ENCODE measurements at places on chromosomes 12 and 14.

GRCh38 chr14:49865431-49865859 is 12.9 kb upstream of the NEMF start:
- no peaks in the 10 kb centered on the region for H3K27me3 ChIP-seq
- peaks cover 3% of the 10 kb centered on the region for H3K4me1 ChIP-seq
- no peaks in the 10 kb centered on the region for H3K36me3 ChIP-seq
- H3K4me3 ChIP-seq: no peak overlapping the region
- no peak overlapping the region for H3K27ac ChIP-seq

DNA sequence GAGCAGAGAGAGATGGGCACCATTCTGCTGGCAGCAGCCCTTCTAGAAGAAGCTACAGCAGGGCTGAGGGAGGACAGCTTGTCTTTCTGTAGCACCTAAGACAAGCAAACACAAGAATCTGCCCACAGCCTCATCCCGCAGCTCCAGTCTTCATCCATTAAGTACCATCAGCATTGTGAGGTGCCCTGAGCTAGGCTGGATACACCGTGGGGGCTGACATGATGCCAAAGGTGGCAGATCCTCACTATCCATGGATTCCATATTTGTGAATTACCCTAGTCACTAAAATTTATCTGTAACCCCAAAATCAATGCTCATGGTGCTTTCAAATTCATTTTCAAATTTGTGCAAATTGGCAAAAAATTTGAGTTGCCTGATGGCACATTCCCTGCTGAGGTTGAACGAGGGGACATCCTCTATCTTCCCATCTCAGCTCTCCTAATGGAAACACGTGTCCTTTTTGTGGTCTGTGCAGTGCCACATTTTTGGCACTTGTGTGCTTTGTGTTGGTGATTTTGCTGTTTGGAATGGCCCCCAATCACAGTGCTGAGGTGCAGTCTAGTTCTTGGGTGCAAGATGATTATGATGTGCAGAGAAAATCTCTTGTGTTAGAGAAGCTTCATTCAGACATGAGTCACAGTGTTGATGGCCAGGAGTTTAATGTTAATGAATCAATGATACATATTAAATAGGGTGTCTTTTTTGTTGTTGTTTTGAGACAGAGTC is 7.0 kb downstream of the PITPNM2 start:
- no peaks in the 10 kb centered on the region for H3K27me3 ChIP-seq
- H3K27ac ChIP-seq: no peak overlapping the region
- peaks cover 7% of the 10 kb centered on the region for H3K4me1 ChIP-seq
- no peak overlapping the region for H3K4me3 ChIP-seq

- no peak overlapping the region for H3K27ac ChIP-seq
- DNase-seq: peak; percentile 90
These were observed 730 bp downstream of the CLSTN3 start for GRCh38 chr12:7130701-7131501.

GRCh38 chr12:25730489-25731349 is 177.6 kb upstream of the LMNTD1 start:
- peak; percentile 83 for DNase-seq
- no peaks in the 10 kb centered on the region for H3K36me3 ChIP-seq
- peaks cover 2% of the 10 kb centered on the region for H3K4me1 ChIP-seq
- peak overlapping the region; percentile 39 for H3K27ac ChIP-seq

GRCh38 chr12:49233842-49234526 is 30.9 kb upstream of the TUBA1C start:
- peak; percentile 29 for DNase-seq
- no peaks in the 10 kb centered on the region for H3K36me3 ChIP-seq
- no peak overlapping the region for H3K27ac ChIP-seq
- H3K27me3 ChIP-seq: no peaks in the 10 kb centered on the region

GRCh38 chr12:51694146-51694545 is 103.1 kb downstream of the SCN8A start:
- no peaks in the 10 kb centered on the region for H3K27me3 ChIP-seq
- H3K4me1 ChIP-seq: no peaks in the 10 kb centered on the region
- no peak overlapping the region for H3K27ac ChIP-seq
- no peaks in the 10 kb centered on the region for H3K36me3 ChIP-seq

DNA sequence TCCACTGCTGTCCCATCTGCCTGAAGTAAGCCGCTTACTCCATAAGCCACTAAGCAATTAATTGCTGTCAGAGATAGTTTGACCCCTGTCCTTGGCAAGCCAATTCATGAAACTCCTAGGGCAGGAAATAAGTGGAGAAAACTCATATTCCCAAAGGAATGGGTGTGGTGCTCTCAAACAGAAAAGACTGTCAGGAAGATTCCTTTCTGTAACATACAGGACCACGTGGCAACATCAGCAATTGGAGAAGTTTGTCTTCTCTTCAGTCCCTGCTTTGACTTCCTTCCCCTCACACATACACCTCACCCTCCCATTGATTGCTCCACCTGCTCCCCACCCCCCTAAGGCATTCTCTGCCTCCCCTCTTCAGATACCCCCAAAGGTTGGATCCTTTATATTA is 36.2 kb upstream of the MDM1 start:
- H3K36me3 ChIP-seq: no peaks in the 10 kb centered on the region
- H3K4me3 ChIP-seq: no peak overlapping the region
- H3K4me1 ChIP-seq: peaks cover 6% of the 10 kb centered on the region
- no peak overlapping the region for H3K27ac ChIP-seq

- no peaks in the 10 kb centered on the region for H3K36me3 ChIP-seq
- no peak overlapping the region for H3K4me3 ChIP-seq
- H3K27ac ChIP-seq: no peak overlapping the region
- no peaks in the 10 kb centered on the region for H3K27me3 ChIP-seq
These were observed 262.1 kb downstream of the FBXL14 start for GRCh38 chr12:1332327-1332726.

GRCh38 chr12:102016472-102016871 is 45.3 kb downstream of the WASHC3 start:
- no peak overlapping the region for H3K27ac ChIP-seq
- H3K36me3 ChIP-seq: no peaks in the 10 kb centered on the region
- H3K4me1 ChIP-seq: no peaks in the 10 kb centered on the region

DNA sequence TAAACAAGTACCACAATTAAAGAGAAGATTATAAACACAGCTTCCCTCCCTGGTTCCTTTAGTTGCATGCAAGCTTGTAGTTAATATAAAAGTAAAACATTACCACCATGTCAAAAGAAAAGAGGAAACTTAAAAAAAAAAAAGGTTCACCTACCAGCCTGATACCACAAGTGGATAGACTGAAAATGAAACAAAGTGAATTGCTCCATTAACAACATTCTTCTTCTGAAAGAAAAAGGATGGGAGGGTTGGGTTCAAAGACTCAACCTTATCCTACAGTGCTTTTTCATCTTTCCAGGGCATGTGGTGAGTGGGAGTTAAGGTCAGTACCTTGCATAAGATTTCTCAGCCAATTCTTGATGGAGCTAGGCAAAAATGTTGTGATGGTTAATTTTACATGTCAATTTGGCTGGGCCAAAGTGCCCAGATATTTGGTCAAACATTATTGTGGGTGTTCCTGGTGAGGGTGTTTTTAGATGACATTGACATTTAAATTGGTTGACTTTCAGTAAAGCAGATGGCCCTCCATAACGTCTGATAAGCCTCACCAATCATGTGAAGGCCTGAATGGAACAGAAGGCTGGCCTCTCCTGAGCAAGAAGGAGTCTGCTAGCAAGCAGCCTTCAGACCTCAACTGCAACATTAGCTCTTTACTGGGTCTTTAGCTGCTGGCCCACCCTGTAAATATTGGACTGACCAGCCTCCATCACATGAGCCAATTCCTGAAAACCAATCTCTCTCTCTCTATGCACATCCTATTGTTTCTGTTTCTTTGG is 28.8 kb downstream of the VCPKMT start:
- no peaks in the 10 kb centered on the region for H3K27me3 ChIP-seq
- H3K4me1 ChIP-seq: peaks cover 8% of the 10 kb centered on the region
- peaks cover 5% of the 10 kb centered on the region for H3K36me3 ChIP-seq
- no peak overlapping the region for H3K27ac ChIP-seq
- no peak overlapping the region for H3K4me3 ChIP-seq
- no peak for DNase-seq

DNA sequence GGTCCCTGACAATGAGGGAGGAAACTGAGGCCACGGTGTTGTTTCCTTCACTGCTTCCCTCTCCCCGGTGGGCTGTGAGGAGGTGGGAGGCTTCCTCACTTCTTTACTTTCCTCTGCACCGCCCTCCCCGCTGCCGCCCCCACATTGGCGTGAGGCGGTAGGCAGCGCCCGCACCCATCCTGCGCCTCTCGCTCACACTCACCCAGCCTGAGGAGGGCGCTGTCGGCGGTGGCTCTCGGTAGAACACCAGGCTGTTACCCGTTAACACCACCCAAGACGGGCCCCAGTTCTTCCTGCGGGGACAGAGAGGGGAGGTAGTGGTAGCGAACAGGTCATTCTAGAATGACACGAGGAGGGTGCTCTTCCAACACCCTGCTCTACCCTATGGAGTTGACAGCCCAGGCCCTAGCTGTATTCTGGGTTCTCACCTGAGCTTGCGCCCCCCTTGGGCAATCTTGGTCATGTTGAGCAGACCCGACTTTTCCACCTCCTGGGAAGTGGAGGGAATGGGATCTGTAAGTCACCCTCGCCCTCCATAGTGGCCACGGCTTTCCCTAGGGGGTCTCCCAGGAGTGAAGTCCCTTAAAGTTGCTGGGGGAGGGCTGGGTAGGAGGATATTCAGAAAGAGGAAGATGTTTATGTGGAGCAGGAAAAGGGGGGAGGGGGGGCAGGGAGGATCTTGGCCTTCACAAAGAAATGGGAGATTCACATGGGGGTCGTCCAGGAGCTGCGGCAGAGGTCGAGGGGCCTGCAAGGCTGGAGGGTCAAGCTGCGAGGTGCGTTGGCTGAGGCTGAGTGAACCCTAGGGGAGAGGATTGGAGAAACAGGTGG is 3.3 kb downstream of the ARHGAP9 start:
- H3K36me3 ChIP-seq: no peaks in the 10 kb centered on the region
- no peak for DNase-seq
- no peak overlapping the region for H3K27ac ChIP-seq
- H3K4me3 ChIP-seq: no peak overlapping the region

- peaks cover 2% of the 10 kb centered on the region for H3K4me1 ChIP-seq
- no peak overlapping the region for H3K27ac ChIP-seq
- H3K36me3 ChIP-seq: no peaks in the 10 kb centered on the region
- no peak overlapping the region for H3K4me3 ChIP-seq
- no peak for DNase-seq
These were observed 542.4 kb downstream of the DIO2 start for GRCh38 chr14:79668951-79669350.

GRCh38 chr12:127823801-127824200 is 443.2 kb upstream of the TMEM132C start:
- H3K27me3 ChIP-seq: no peaks in the 10 kb centered on the region
- H3K4me3 ChIP-seq: no peak overlapping the region
- peaks cover 2% of the 10 kb centered on the region for H3K4me1 ChIP-seq
- no peak overlapping the region for H3K27ac ChIP-seq
- H3K36me3 ChIP-seq: no peaks in the 10 kb centered on the region
- DNase-seq: no peak

- peak overlapping the region; percentile 67 for H3K27ac ChIP-seq
- H3K4me3 ChIP-seq: peak overlapping the region; percentile 92
- peaks cover 18% of the 10 kb centered on the region for H3K36me3 ChIP-seq
- no peaks in the 10 kb centered on the region for H3K27me3 ChIP-seq
- peak; percentile 39 for DNase-seq
These were observed 968 bp upstream of the ARID4A start for GRCh38 chr14:58297412-58297761.

DNA sequence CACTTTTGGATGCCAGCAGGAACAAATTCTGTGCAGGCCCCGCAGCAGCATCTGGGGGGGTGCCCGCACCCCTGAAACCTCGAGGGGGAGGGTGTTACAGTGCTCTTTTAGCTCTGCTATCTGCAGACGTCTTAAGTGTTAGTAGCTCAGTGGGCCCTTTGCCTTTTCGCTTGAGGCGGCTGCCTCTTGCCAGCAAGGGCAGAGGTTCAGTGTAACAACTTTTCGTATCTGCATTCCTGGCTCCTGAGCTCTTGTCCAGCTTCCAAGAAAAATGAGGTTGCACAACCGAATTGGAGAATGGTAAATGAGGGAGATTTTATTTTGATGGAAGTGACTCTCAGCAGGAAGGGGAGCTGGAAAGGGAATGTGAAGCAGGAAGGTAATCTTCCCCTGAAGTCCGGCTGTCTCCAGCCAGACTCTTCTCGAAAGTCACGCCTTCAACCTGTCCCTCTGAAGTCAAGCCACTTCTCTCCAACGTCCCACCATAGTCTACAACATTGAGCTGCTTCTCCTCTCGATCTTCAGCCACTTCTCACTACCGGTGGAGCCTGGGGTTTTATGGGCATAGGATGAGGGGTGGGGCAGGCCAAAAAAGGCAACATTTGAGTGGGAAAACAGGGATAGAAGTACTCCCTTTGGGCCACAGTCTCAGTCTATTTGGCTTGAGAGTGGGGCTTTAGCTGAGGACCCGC is 17.8 kb downstream of the TAS2R50 start:
- H3K36me3 ChIP-seq: no peaks in the 10 kb centered on the region
- no peak for DNase-seq
- H3K27ac ChIP-seq: no peak overlapping the region
- no peaks in the 10 kb centered on the region for H3K4me1 ChIP-seq
- no peaks in the 10 kb centered on the region for H3K27me3 ChIP-seq

GRCh38 chr14:35336494-35337268 is 44.5 kb downstream of the PSMA6 start:
- no peaks in the 10 kb centered on the region for H3K27me3 ChIP-seq
- no peak overlapping the region for H3K4me3 ChIP-seq
- H3K4me1 ChIP-seq: peaks cover 50% of the 10 kb centered on the region

- H3K36me3 ChIP-seq: no peaks in the 10 kb centered on the region
- no peak overlapping the region for H3K4me3 ChIP-seq
- no peak for DNase-seq
- peaks cover 9% of the 10 kb centered on the region for H3K4me1 ChIP-seq
- H3K27ac ChIP-seq: no peak overlapping the region
These were observed 156.0 kb upstream of the PLEKHG7 start for GRCh38 chr12:92546635-92547348.

DNA sequence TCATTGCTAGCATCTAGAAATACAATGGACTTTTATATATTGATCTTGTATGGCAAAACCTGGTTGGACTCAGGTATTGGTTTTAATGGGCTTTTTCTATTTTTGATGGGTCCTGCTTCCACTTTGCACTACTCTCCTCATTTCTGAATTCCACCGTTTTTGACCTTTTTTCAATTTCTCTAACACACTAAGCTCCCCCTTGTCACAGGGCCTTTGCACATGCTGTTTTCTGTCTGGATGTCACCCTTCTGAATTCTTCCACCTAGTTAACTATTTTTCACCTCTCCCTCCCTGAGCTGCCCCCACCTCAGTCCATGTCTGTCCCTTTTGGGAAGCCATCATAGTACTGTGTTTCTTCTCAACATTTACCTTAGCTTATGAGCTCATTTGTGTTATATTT is 112.7 kb upstream of the FRMD6 start:
- no peaks in the 10 kb centered on the region for H3K27me3 ChIP-seq
- no peak overlapping the region for H3K4me3 ChIP-seq
- H3K4me1 ChIP-seq: peaks cover 11% of the 10 kb centered on the region
- DNase-seq: no peak

- peaks cover 1% of the 10 kb centered on the region for H3K27me3 ChIP-seq
- no peak for DNase-seq
- H3K27ac ChIP-seq: no peak overlapping the region
- no peaks in the 10 kb centered on the region for H3K4me1 ChIP-seq
- H3K36me3 ChIP-seq: no peaks in the 10 kb centered on the region
These were observed 69.8 kb upstream of the ESRRB start for GRCh38 chr14:76306131-76306530.
